Stimulated activated CD8-positive, alpha-beta memory T cell treated with anti-CD3 and anti-CD28 coated beads, Interleukin-4, amount 100 ng/mL, for 4 hours (primary cell): ENCODE measurements at places on chromosomes 5 and 9.

DNA sequence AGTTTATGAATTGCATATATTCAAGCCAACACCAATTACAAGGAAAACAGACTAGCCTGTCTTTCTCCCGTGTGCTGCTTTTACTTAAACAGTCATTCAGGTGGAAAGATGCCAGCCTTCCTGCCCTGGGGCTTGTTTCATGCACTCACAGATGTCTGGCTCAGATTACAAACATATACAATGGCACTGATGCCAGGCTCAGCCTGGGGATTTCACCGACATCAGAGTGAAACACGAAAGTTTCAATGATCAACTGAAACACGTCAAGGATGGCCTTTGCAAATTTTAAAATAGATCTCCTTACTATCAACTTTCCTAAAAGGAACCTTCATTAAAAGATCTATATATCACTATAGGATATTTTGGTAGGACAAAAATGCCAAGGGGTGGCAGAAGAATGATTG lies 1576.5 kb downstream of the EFNA5 start:
- DNase-seq = no peak

GRCh38 chr5:124630767-124631704 lies 115.4 kb downstream of the ZNF608 start:
- DNase-seq = no peak

GRCh38 chr9:127313042-127313560 lies 48.5 kb downstream of the GARNL3 start:
- no peak for DNase-seq

- DNase-seq = no peak
Measured at GRCh38 chr5:134594797-134595457, 37.7 kb downstream of the SAR1B start.

DNA sequence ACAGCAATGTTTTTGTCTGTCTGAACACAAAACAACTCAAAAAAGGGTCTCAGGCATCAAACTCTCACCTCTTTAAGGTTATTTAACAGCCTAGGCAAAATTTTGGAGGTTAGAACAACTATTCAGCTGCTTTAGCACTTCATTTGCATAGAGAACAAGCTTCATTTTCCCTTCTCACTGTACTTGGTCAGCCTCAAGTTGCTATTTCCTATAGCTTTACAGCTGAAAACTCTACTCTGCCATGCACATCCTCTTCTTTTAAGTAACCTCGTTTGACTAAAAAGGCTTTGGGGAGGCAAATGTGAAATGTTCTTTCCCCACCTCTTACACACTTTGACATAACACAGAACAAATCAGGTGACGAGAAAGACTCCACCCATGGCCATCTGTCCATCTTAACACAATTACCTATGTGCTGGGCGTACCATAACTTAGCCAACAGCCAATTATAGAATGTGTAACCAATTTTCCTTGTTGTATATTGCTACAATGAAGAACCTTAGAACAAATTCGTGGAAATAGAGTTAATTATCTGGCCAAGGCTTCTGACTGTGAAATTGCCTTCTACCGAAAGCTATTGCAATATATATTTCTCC lies 195.7 kb downstream of the DCP2 start:
- no peak for DNase-seq

DNA sequence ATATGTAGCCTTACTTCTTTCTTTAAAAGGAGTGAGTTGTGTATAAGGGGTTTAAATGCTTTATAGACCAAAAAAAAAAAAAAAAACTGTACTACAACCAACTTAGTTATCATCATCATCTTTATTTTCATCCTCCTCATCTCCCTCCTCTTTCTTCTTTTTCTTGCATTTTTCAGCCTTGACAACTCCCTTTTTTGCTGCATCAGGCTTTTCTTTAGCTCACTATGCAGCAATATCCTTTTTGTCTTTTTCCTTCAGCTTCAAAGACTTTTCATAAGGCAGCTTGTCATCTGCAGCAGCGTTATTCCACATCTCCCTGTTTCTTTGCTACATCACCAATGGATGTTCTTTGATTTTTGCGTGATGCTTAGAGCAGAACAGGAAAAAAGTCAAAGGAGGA lies 526.0 kb downstream of the ZNF608 start:
- DNase-seq = no peak

DNA sequence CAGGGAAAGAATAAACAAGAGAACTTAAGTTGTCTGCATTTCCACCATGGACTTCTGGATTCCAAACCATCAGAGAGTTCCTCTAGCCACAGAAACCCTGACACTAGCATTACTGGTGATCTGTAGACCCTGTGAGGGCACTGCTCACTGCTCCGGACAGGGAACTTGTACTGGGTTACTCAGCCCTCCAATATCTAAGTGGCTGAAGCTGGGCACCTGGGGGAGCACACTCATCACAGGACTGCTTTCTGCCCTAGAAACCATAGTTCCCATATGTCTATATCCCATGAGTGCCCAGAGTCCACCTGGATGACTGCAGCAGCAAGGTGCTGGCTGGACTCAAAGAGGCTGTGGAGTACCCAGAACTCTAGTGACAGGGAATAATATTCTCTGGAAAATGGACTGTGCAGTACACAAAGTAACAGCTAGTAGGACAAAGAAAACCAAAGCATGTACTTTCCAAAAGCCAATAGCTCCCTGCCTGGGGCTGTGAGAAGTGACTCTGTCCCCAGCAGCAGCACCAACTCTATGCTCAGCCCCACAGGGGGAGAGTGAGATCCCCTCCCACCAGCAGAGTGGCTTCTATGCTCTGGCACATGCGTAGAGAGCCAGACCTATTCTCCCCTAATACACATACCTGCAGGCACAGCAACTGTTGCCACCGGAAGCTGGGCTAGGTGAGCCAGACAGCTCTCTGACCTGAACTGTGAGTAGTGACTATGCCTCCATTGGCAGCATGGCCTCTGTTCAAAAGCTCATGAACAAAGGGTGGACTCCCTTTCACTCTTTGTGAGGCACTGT lies 472.9 kb upstream of the FTMT start:
- no peak for DNase-seq

GRCh38 chr5:172757394-172758010 lies 13.5 kb downstream of the DUSP1 start:
- DNase-seq = no peak

- DNase-seq = no peak
Measured at GRCh38 chr5:137218471-137218870, 280.7 kb downstream of the SPOCK1 start.

DNA sequence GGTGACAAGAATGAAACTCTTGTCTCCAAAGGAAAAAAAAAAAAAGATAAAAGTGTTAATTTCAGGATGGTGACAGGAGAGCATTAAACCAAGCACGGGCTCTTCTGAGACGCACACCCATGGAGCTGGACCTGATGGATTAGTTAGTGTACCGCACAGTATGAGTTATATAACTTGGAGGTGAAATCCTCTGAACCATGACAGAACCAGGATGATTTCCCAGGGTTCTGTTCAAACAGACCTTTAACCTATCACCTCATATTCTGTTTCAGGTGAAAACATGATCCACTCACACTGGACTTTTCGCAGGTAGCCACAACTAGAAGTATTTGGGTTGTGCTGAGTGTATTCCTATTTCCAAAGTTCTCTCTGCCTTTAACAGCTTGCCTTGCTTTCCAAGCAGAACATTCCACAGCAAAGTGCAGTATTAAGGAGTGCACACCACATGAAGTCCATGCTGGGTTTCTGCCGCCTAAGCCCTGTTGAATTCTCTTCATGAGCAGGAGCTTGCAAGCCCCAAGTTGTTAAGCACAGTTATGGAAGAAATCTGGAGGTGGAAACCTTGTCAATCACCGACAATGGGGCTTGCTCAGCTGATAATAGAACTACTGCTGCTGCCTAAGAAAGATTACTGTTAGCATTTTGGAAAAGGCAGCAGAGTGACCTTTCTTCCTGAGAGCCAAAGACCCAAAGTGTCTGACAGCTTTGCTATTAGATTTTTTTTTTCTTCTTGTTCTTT lies 461.7 kb downstream of the TLE1 start:
- DNase-seq = no peak

DNA sequence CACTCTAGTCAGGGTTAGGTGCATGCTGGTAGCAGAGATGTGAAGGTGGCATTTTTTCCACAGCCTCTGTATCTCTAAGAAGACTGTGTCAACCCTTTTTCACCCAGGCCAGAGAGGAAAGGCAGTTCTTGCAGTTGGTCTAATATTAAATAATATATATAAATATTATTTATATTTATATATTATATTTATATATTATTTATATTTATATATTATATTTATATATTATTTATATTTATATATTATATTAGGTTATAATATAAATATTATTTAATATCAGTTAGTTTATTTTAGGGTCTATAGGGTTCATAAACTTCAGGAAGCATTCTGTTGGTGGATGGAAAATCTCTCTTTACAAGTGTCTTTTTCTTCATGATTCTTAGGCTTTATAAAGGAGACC lies 218.6 kb upstream of the DMRTA1 start:
- no peak for DNase-seq

- no peak for DNase-seq
Measured at GRCh38 chr5:14105718-14106410, 37.3 kb upstream of the TRIO start.

- no peak for DNase-seq
Measured at GRCh38 chr9:122331523-122331927, 39.3 kb upstream of the PTGS1 start.

DNA sequence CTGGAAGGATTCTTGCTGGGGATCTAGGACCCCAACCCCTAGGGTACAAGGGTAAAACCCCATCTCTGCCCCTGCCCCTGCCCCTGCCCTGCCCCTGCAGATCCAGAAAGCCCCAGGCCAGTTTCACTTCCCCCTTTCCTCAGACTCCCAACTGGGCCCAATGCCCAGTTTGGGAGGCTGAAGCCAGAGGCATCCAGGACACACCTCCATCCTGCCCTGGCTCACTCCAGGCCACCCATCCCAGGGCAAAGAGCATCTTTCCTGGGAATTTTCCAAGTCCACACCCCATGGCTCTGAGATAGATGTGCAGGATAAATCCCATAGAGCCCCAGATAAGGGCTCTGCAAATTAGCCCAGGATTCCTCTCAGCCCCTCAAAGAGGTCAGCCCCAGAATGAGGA lies 17.4 kb downstream of the CNTFR start:
- no peak for DNase-seq

- no peak for DNase-seq
Measured at GRCh38 chr9:125433461-125434011, 171.9 kb downstream of the GAPVD1 start.

GRCh38 chr5:79560771-79561524 lies 47.0 kb upstream of the HOMER1 start:
- no peak for DNase-seq

DNA sequence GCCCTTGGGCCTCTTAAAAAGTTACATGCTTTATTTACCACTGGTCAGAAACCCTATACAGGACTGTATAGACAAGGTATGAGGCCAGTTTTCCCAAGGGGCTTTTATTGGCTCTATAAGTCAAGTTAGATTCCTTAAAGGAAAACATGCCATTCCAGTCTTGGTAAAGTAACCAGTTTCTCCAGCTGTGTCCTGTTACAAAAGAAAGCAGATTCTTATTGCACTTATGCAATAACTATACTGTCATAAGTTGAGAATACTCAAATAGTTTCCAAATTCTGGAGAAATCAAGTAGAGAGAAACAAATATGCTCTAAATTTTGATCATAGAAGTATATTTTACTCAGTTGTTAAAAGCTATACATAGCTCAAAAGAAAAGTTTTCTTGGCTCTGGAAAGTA lies 47.2 kb downstream of the PTGS1 start:
- no peak for DNase-seq

- no peak for DNase-seq
Measured at GRCh38 chr9:23380821-23381220, 445.2 kb downstream of the ELAVL2 start.

GRCh38 chr5:54889826-54890225 lies 95.6 kb downstream of the ESM1 start:
- no peak for DNase-seq

DNA sequence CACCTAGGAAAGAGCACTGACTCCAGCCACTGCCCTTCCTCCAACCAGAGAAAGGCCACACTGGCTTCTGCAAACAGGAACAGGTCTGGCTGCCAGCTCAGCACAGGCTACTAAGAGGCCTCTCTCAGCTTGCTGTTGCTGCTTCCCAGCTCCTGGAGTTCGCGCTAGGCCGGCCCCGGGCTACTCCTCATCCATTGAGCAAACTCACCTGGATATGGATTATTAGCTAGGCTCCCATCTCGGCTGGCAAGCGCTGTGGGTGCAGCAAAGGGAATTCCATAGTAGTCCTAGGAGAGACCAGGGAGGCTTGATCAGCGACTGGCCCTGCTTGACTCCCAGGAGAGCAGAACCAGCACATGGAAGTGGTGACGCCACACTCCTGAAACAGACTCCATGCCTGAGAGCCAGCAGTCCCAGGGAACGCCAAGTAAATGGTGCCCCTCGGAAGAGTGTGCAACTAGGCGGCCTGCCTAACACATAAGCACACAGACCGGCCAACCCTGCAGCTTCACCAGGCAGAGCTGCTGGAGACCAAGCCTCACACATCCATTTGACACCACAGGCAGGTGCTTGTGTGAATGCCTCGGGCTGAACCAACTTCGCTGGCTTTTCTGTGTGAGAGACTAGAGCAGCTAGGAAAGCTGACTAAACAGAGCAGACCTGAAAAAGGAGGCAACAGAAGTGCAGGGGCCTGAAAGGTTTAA lies 107.2 kb downstream of the UBE2R2 start:
- DNase-seq = no peak

- DNase-seq = no peak
Measured at GRCh38 chr5:136679233-136679632, 313.9 kb upstream of the TRPC7 start.
